ENCODE measurements at places on chromosomes 2 and 18.
A peak's percentile ranks its signal among the peaks of the same experiment; 100 is the strongest.

GRCh38 chr2:149038442-149039212, at the start of gene LYPD6B:
TSS of gene LYPD6B (plus strand) at chr2:149038699. CDS start at chr2:149130949, 92,250 bp downstream.
- DNase-seq = no peak

GRCh38 chr18:44041553-44041952, 639.1 kb upstream of the SETBP1 start:
- no peak for DNase-seq

DNA sequence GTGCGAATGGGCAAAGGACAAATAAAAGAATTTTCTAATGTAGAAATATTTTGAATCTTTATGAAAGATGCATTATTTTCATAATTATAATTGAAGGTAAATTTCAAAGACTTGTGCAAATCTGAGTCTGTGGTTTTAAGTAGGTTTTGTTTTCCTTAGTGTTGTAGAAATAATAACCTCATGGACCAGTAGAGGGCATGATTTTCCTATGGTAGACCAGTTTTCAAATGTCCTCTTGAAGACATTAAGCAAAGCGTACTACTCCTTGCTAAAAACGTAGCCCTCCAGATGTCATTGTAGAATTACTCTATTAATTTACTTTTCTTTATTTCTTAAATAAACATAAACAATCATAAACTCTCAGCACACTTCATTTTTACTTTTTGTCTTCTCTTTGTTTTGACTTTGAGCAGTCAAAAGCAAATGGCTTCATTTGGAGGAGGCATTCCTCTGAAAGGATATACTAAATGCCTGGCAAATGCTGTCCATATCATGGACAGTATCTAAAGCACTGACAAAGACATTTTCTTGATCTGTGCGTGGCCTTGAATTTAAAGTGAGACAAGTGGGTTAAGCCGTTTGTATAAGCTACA, 85.8 kb upstream of the FAM237A start:
- DNase-seq = no peak

DNA sequence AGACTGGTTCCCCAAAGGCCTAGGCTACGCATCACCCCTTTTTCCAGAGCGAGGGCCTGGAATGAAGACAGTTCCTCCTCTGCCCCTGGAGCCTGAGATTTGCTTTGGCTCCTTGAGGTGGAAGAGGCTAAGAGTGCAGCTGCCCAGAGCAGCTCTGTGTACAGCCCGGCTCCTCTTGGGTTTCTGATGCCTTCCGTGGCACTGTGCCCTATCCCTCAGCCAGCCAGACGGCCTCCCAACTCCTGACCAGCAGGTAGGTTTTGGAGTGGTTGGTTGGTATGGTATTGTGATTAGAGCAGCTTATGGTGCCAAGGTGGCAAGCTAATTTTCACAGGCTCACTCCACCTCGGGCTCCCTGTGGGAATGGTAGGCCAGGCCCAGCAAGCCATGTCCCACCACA, 112.2 kb downstream of the TANC1 start:
- DNase-seq = no peak

DNA sequence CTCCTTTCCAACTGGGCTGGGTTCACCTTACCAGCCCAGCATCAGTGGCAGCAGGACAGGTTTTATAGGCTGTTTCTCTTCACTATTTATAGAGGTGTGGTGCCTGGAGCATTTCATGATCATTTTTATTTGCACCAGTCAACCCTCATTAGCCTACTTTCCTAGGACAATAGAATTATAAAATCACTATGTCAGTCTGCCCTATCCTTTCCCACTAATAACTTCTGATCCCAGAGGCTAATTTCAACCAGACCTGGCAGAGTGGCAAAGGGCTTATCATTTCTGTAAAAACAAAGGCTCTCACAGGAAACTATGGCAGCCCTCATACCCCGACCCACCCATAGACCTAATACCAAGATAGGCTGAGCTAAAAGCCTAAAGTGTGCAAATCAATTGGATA, 243.5 kb upstream of the TMEFF2 start:
- DNase-seq = no peak

- peak; percentile 52 for DNase-seq
Measured at GRCh38 chr2:237421542-237422116, 7.7 kb upstream of the COL6A3 start.

DNA sequence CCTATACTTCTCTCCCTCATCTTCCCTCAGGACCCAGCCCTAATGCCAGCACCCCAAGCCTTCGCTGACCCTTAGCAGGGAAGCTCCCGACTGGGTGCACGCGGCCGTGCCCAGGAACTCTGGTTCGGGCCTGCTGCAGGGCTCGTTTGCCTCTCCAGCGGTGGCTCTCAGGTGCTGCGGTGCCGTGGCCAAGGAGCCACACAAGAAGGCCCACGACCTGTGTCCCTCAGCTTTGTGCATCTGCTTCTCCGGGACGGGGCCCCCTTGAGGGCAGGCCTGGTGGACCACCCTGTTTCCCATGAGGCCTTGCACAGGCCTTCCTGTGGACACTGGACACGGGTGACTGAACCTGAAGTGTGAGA, 17.7 kb downstream of the BOK start:
- DNase-seq = no peak

GRCh38 chr2:66445076-66445924, 10.4 kb downstream of the MEIS1 start:
- no peak for DNase-seq

GRCh38 chr2:1717113-1717512, 27.2 kb downstream of the PXDN start:
- DNase-seq = no peak

- no peak for DNase-seq
Measured at GRCh38 chr2:172698041-172698863, 37.4 kb upstream of the RAPGEF4 start.

DNA sequence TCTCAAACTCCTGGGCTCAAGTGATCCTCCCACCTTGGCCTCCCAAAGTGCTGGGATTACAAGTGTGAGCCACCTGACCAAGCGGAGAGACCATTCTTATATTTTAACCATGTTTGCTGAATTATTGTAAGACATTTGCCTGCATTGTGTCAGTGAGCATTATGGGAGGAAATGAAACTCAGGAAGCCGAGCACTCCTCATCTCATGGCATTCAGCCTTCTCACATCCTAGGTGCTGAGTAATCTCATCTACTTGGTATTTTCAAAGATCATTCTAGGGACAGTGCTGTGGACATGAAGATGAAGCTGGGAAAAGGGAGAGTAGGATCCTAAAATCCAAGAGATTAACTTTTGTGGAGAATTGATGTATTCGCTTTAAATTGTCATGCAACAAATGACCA, 66.1 kb downstream of the NAPG start:
- no peak for DNase-seq

DNA sequence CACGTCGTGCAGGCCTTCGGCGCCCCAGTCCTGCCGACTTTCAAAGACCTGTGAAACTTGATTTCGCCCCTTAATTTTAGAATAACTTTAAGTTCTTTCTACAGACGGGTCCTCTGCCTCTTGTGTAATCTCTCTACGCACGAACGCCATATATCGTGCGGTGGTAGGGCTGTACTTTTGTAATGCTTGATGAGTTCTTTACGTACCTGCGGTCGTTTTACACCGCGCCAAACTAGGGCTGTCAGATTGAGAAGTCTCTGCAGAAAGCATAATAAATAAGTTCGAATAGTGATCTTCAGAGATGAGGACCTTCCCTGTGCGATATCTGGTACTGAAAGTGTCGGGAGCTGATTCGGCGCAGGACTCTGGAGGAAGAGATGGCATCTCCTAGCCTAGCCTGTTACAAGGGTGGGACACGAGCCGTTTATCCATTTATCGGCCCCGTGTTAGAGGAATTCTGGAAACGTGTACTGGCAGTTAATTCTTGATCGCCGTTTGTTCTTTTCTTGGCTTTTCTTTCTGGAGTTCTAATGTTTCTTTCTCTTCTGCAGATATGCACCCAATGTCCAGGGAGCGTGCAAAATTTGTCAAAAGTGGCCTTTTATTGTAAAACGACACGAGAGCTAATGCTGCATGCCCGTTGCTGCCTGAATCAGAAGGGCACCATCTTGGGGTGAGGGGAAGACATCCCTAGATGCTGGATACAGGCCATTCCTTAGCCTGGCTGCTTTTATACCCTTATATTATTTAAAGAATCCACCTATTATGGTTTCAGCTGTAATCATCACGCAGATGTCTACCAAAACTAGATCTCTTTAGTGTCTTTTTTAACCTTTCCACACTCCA, 781 bp upstream of the SLC5A6 start:
- no peak for DNase-seq

- no peak for DNase-seq
Measured at GRCh38 chr2:203399031-203399430, 70.8 kb downstream of the ABI2 start.

GRCh38 chr2:136051725-136052048, 66.3 kb upstream of the DARS1 start:
- no peak for DNase-seq

DNA sequence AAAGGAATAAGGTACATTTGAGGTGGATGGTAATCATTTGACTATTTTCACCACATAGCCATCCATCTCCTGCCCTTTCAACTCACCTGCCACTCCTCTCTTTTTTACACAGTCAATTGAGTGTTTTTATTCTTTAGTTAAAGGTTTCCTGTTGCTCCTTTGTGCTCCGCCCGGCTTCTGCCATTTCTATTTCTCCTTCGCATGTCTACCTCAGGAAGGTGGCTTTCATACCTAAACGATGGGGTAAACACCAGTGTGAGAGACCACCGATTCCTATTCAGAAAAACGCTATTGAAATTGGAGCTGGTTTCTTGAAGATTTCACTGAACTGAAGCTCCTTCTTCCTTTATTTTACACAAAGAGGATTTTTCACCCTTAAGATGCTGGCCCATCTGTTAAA, 1628.0 kb upstream of the PIK3C3 start:
- no peak for DNase-seq

GRCh38 chr2:44542520-44542919, 180.8 kb downstream of the CAMKMT start:
- no peak for DNase-seq

DNA sequence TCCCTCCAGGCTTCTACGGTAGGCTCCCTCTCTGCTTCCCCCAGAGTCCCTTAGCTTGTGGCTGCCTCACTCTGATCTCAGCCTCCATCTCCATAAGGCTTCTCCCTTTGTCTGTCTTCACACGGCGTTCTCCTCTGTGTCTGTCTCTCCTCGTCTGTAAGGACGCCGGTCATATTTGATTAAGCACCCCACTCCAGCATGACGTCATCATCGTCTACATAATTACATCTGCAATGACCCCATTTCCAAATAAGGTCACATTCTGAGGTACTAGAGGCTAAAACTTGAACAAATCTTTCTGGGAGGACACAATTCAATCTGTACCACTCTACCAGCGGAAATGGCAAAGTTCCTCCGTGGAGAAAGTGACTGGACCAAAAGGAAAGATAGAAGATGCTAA, 8.3 kb upstream of the COL6A3 start:
- DNase-seq = no peak

DNA sequence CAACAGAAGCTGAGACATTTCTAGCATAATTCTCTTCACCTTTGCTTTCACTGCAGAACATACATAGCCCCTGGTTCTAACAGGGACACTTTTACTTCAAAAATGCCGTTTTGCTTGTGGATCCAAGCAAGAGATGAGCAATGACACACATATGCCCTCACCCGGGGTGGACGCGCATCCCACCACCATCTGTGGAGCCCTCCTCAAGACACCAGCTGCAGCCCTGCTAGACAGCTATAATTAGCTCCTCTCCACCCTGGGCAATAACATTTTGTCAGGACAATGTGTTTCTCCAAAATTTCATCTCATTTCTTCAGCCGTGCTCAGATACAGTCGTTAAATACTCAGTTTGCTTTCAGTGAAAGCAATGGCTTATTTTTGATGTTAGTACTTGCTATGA, 368.7 kb upstream of the RAB6C start:
- no peak for DNase-seq
